ENCODE measurements at places on chromosomes 1 and 21.

DNA sequence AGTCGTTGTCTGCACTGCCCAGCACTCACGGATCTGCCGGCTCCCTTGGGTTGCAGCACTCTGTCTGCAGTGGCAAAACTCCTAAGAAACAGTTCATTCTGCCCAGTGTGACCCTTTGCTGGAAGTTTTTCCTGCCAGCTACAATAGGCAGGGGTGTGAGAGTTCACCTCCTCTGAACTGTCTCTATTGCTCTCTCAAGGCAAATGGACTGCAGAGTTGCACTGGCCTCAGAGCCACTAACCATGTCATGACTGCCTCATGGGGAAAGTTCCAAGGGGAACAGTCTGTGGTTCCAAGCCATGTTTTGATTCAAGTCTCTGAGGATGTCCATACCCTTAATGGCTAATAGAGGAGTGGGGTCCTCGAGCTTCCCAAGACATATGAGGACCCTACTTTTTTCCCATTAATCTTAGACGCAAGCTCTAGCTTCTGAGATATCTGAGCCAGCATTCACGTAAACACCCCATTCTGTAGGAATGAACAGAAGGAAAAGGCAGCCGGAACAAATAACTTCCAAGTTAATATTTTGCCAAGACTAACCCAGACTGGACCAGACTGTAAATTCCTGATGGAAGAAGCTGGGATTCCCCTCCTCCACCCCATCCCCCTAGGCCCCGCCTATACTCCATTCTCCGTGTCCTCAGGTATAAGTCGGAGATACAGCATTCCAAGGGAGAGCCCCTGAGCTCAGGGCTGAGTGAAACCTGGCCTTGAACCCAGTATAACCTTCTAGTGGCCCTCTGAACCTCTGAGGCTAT, 93.8 kb upstream of the AKT3 start:
- no peaks in the 10 kb centered on the region for H3K36me3 ChIP-seq
- H3K4me1 ChIP-seq: peaks cover 14% of the 10 kb centered on the region
- H3K27ac ChIP-seq: no peak overlapping the region
- peaks cover 13% of the 10 kb centered on the region for H3K27me3 ChIP-seq

GRCh38 chr1:36458910-36459309, 5.3 kb downstream of the MRPS15 start:
- H3K4me1 ChIP-seq: peaks cover 19% of the 10 kb centered on the region
- no peak for DNase-seq
- peaks cover 2% of the 10 kb centered on the region for H3K27me3 ChIP-seq
- no peak overlapping the region for H3K4me3 ChIP-seq
- peak overlapping the region; percentile 33 for H3K27ac ChIP-seq

DNA sequence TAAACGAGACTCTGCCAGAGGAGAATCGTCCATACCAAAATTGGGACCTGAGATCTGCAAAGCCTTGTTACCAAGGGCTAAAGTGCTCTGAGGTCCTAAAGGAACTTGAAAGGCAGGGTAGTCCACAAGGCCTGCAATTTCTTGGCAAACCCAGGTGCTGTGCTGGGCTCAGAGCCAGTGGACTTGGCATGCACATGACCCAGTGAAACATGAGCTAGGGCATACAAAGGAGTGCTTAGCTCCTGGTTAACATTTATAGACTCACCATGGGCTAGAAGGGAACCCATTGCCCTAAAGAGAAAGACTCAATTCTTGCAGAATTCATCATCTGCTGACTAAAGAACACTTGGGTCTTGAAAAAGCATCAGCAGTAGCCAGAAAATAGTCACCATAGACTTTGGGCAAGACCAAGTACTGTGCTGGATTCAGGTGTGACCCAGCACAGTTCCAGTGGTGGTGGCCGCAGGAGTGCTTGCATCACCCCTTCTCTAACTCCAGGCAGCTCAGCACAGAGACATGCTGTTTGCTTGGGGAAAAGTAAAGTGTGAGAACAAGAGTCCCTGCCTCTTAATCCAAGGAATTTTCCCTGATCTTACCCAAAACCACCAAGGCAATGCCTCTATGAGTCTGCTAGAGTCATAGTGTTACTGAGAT, 1069.4 kb upstream of the ADGRL2 start:
- H3K27me3 ChIP-seq: no peaks in the 10 kb centered on the region
- H3K36me3 ChIP-seq: peaks cover 7% of the 10 kb centered on the region
- no peak for DNase-seq
- H3K27ac ChIP-seq: no peak overlapping the region
- no peak overlapping the region for H3K4me3 ChIP-seq
- no peaks in the 10 kb centered on the region for H3K4me1 ChIP-seq

DNA sequence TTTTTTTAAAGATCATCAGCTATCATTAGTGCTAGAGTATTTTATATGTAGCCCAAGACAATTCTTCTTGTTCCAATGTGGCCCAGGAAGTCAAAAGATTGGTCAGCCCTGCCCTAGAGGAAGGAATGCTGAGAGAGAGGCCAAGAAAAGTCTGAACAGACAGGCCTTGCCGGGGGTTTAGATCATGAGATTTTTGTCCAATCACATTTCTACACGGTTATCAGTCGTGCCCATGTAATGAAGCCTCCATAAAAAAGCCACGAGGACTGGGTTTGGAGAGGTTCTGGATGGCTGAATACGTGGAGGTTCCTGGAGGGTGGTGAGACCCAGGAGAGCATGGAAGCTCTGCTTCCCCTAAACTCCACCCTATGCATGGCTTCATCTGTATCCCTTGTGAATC, 24.3 kb upstream of the ENO1 start:
- no peak overlapping the region for H3K27ac ChIP-seq
- DNase-seq: no peak
- H3K4me1 ChIP-seq: peaks cover 7% of the 10 kb centered on the region
- no peaks in the 10 kb centered on the region for H3K27me3 ChIP-seq

- H3K27ac ChIP-seq: peak overlapping the region; percentile 44
- peaks cover 2% of the 10 kb centered on the region for H3K36me3 ChIP-seq
- H3K27me3 ChIP-seq: no peaks in the 10 kb centered on the region
- H3K4me1 ChIP-seq: no peaks in the 10 kb centered on the region
Measured at GRCh38 chr1:183758913-183759312, 46.0 kb upstream of the RGL1 start.

DNA sequence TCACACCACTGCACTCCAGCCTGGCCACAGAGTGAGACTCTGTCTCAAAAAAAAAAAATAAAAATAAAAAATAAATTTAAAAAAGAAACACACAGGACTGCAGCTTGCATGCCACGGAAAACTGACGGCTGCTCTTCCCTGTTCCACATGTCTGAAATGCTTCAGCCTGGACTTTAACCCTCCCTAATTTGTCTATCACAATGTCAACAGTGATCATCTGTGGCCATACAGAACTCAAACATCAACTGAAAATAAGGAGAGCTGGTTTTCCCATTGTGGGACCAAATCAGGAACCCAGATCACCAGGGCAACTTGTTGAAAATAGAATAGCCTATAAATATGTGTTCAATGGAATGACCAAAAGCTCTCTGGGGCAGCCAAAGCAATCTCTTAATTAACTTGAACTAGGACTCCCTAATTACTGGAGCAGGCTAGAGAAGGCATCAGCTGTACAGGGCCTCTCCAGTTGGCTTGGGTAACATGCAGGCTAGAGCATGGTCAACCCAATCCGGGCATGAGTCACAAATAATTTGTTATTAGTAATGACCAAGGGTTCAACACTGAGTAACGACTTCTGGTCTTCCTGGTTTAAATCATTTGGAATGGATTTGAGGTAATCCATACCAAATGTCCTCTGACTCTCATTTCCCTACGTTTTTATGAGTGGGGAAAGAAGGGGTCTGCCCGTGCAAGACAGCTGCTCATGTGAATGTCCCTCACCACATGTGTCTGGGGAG, 62.7 kb upstream of the KAZN start:
- H3K4me3 ChIP-seq: no peak overlapping the region
- H3K4me1 ChIP-seq: peaks cover 50% of the 10 kb centered on the region
- H3K27me3 ChIP-seq: peaks cover 6% of the 10 kb centered on the region
- no peaks in the 10 kb centered on the region for H3K36me3 ChIP-seq
- peak overlapping the region; percentile 52 for H3K27ac ChIP-seq
- DNase-seq: no peak

- DNase-seq: no peak
- H3K36me3 ChIP-seq: no peaks in the 10 kb centered on the region
- H3K27me3 ChIP-seq: no peaks in the 10 kb centered on the region
- H3K4me1 ChIP-seq: no peaks in the 10 kb centered on the region
- H3K4me3 ChIP-seq: no peak overlapping the region
Measured at GRCh38 chr1:184854496-184855140, 100.0 kb upstream of the EDEM3 start.

DNA sequence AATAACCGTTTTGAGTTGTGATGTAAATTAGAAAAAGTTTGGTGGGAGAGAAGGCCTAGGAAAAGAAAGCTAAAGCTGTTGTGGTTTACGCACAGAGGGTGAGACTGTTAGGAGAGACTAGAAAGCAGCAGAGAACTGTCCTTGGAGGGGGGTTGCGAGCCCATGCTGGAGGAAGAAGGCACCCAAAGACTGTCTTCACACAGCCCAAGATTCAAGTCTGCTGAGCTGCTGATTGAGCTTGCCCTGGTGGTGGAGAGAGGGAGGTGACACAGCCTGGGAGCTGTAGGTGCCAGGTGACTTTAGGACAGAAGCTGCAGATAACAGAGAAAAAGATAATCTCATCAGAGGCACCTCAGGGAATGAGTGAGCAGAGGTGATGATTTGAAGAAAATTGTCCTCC, 18.3 kb upstream of the TLR5 start:
- H3K4me1 ChIP-seq: no peaks in the 10 kb centered on the region
- H3K36me3 ChIP-seq: no peaks in the 10 kb centered on the region
- peaks cover 21% of the 10 kb centered on the region for H3K27me3 ChIP-seq
- no peak overlapping the region for H3K27ac ChIP-seq
- H3K4me3 ChIP-seq: no peak overlapping the region

GRCh38 chr21:15122241-15122640, 57.4 kb upstream of the NRIP1 start:
- H3K4me1 ChIP-seq: peaks cover 15% of the 10 kb centered on the region
- no peak overlapping the region for H3K4me3 ChIP-seq
- H3K27me3 ChIP-seq: peaks cover 6% of the 10 kb centered on the region
- H3K27ac ChIP-seq: no peak overlapping the region

DNA sequence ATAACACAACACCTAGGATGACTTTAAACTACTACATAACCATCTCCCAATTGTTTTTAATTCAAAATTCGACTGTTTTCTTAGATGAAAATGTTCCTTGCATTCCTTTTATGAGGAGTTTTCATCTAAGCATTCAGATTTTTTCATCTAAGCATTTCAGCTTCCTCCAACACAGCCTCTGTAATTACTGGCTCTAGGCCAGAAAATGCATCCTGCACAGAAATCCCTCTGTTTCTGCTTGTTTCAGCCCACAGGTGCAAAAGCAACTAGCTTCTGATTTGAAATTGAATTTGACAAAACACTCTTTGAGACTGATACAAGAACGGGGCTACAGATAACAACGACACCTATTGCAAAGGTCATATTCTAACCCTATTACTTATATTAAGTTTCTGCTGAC, 90.4 kb downstream of the RGS21 start:
- H3K27me3 ChIP-seq: no peaks in the 10 kb centered on the region
- no peaks in the 10 kb centered on the region for H3K36me3 ChIP-seq
- no peak for DNase-seq
- H3K4me1 ChIP-seq: no peaks in the 10 kb centered on the region

DNA sequence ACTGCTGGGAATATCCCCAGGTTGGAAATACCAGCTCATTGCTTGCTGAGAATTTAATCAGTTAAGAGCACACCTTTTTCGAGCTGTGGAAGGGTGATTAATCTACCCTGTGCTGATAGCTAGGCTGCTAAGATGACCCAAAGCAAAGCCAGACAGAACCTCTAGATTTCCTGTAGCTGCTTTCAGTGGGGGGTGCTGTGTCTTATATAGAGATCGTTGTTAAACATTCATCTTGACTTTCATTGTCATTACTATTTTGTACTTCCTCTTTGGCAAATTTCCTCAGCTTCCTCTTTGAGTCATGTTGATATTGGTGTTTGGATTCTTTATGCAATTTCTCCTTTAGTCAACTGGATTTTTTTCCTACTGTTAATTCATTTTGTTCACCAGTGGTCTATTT, 155.3 kb downstream of the DISC1 start:
- H3K27ac ChIP-seq: no peak overlapping the region
- DNase-seq: no peak
- no peak overlapping the region for H3K4me3 ChIP-seq
- no peaks in the 10 kb centered on the region for H3K27me3 ChIP-seq

- H3K27me3 ChIP-seq: no peaks in the 10 kb centered on the region
- DNase-seq: no peak
- no peaks in the 10 kb centered on the region for H3K4me1 ChIP-seq
- no peak overlapping the region for H3K27ac ChIP-seq
- no peaks in the 10 kb centered on the region for H3K36me3 ChIP-seq
- H3K4me3 ChIP-seq: no peak overlapping the region
Measured at GRCh38 chr1:102758418-102758817, 349.9 kb downstream of the COL11A1 start.

GRCh38 chr1:100213141-100213540, 35.1 kb upstream of the LRRC39 start:
- no peak overlapping the region for H3K27ac ChIP-seq
- peaks cover 36% of the 10 kb centered on the region for H3K36me3 ChIP-seq
- no peaks in the 10 kb centered on the region for H3K27me3 ChIP-seq
- H3K4me3 ChIP-seq: no peak overlapping the region
- DNase-seq: no peak
- no peaks in the 10 kb centered on the region for H3K4me1 ChIP-seq

- no peak overlapping the region for H3K27ac ChIP-seq
- no peaks in the 10 kb centered on the region for H3K36me3 ChIP-seq
- H3K4me1 ChIP-seq: no peaks in the 10 kb centered on the region
- H3K4me3 ChIP-seq: no peak overlapping the region
- H3K27me3 ChIP-seq: peaks cover 16% of the 10 kb centered on the region
Measured at GRCh38 chr1:34125721-34126380, 39.2 kb downstream of the CSMD2 start.

- DNase-seq: no peak
- peaks cover 65% of the 10 kb centered on the region for H3K36me3 ChIP-seq
- H3K27ac ChIP-seq: no peak overlapping the region
- H3K4me3 ChIP-seq: no peak overlapping the region
- H3K4me1 ChIP-seq: no peaks in the 10 kb centered on the region
Measured at GRCh38 chr1:6545276-6546112, 8.8 kb downstream of the NOL9 start.

- no peaks in the 10 kb centered on the region for H3K27me3 ChIP-seq
- H3K4me3 ChIP-seq: no peak overlapping the region
- peaks cover 81% of the 10 kb centered on the region for H3K4me1 ChIP-seq
- H3K36me3 ChIP-seq: no peaks in the 10 kb centered on the region
- H3K27ac ChIP-seq: no peak overlapping the region
Measured at GRCh38 chr1:203274603-203275381, 30.5 kb upstream of the BTG2 start.

GRCh38 chr1:230728710-230729392, 14.9 kb upstream of the AGT start:
- no peak overlapping the region for H3K4me3 ChIP-seq
- H3K27ac ChIP-seq: no peak overlapping the region
- H3K4me1 ChIP-seq: peaks cover 17% of the 10 kb centered on the region
- H3K36me3 ChIP-seq: no peaks in the 10 kb centered on the region

GRCh38 chr1:212556822-212557549, 51.6 kb upstream of the ATF3 start:
- no peak for DNase-seq
- peaks cover 16% of the 10 kb centered on the region for H3K27me3 ChIP-seq
- H3K4me3 ChIP-seq: no peak overlapping the region
